Spleen (tissue), 13 donors: ENCODE measurements at places on chromosomes 5 and 9.

- DNase-seq, result no peak
These were observed 350.5 kb upstream of the DAB2 start for GRCh38 chr5:39775086-39775796.

DNA sequence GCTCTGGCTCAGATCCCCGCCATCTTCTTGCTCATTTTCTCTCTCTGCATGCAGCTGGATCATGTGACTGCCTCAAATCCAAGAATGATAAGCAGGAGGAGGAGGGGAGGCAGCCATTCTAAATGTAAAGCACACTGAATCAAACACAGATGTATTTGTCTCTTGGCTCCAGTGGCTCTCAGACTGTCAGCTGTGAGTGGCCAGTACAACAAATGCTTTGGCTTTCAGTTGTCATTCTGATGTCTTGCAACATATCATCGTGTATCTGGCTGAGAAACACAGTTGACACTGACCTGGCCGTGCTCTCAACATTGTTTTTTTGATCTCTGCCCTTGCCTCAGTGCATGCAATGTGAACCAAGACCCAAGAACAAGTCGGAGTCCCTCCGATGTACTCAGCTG lies 233.1 kb downstream of the ADAMTSL1 start:
- DNase-seq, result no peak

GRCh38 chr9:93520523-93520922 lies 55.9 kb upstream of the PHF2 start:
- no peak for DNase-seq

- no peak for DNase-seq
These were observed 159.2 kb upstream of the CCDC152 start for GRCh38 chr5:42597318-42597937.

- no peak for DNase-seq
These were observed 20.7 kb downstream of the SPRY4 start for GRCh38 chr5:142304013-142304701.

DNA sequence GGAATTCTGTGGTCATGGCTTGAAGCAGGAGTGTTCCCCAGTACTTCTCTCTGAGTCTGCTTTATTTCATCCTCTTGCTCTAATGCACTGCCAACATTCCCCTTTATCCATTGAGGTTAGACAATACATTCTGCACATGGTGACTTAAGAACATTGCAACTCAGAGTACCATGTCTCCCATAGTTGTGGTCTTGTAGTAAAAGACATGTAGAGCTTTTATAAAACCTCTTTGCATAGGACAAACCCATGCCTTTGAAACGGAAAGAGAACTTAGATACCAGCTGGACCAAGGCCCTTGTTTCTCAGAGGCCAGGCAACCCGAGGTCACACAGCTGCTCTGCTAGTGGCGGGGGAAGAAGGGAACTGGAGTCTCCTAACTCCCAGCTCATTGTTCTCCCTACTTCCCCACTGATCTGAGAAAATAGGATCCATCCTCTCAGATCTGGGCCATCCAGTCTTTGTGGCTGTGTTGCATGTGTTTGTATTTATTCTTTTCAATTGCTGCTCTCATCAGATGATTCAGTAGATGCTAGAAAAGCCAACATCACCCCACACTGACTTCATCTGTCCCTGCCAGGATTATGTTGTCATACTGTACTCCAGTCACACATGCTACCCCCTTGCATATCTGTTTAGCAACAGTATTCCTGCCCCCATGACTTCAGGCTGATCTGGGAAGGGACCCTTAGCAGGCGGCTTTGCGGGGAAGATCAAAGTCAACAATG lies 236.9 kb downstream of the SAXO1 start:
- no peak for DNase-seq

DNA sequence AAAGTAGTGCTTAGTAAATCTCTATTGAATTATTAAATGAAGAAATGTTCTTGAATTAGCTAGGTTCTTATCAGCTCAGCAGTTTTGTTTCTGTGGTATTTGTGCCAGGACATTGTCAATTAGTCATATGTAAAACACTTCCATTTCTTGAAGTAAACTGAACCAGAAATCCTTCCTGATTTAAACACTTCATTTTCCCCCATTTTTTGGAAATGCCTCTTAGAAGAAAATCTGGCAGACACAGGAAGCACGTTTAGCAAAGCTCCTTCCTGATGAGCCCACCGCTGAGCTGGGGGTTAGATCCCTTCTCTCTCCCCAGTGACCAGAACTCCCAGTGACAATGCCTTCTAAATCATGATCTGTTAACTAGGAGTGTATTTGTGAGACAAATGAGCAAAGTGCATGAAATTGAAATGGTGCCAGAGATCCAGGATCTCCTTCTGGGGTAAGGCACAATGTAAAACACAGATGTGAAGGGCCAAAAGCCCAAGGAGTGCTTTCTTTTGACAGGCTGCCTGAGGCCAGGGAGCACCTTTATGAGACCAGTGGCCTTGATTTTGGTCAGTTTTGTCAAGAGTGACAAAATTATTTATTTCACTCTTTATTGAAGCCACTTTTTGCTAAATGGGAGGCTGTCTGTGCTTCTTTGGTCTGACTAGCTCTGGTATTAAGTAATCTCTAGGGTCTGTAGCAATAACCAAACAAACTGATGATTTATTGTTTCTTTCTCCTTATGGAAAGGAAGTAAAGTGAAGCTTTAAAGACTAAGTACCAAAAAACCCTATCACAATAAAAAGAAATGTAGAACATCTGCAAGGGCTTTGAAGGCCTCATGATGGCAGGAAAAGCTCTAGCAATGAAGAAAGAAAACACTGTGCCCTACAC lies 25.5 kb upstream of the RUSC2 start:
- DNase-seq, result no peak

DNA sequence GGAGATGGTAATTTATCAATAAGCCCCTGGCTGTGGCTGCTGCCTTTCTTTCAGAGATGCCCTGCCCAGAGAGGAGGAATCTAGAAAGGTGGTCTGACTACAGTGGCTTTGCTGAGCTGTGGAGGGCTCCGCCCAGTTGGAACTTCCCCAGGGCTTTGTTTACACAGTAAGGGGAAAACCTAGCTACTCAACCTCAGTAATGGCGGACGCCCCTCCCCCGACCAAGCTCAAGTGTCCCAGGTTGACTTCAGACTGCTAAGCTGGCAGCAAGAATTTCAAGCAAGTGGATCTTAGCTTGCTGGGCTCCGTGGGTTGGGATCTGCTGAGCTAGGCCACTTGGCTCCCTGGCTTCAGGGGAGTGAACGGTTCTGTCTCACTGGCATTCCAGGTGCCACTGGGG lies 865.4 kb upstream of the ACO1 start:
- peak; percentile 68 for DNase-seq

DNA sequence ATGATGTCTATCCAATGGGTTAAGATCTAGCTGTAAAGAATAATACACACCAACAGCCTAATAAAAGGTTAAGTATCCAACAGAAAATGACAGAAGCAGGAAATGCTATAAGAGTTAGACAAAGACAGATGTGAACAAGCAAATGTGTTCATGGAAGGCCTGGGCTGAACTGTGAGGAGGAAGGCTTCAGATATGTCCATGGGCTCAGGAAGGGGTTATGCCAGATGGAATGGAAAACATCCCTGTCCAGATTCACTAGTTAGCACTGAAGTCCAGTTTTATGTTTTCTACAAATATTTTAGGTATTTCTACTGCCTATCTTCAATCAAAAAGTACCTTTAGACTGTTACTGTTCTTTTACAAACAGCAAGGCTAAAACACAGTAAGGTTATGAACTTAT lies 27.1 kb downstream of the ERAP1 start:
- no peak for DNase-seq

DNA sequence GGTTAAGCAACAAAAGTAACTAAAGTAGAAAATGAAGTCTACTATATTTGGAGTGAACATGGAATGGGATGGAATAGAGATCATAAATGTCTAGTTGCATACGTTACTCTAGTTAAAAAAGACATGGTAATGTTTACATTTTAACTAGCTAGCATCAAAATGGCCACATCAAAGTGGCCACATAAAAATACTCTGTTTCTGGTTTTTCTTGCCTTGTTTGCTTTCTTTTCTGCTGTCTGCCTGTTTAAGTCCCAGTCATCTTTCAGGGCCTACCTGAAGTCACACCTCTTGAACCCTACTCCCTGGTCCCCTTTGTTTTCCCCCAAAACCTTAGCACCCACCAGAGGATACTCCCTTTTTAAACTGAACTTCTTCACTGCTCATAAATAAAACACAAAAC lies 6.4 kb upstream of the KIF2A start:
- no peak for DNase-seq

DNA sequence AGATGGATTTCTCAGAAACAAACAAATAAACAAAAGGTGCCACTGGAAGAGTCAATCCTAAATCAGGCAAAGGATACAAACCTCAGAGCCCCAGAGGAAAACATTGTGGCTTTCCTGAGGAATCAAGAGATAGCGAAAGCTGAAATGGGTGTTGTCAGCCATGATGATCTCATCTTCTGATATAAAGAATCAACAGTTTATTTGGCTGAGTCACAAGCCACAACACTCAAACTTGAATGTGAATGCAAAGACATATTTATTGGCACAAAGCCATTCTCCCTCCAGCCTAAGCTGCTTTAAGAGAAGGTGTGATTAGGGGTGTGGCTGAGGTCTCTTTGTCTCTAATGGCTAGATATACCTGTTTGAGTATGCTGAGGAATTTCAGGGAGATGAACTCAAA lies 73.3 kb upstream of the NREP start:
- no peak for DNase-seq

GRCh38 chr9:126401107-126401506 lies 74.5 kb downstream of the MVB12B start:
- no peak for DNase-seq

DNA sequence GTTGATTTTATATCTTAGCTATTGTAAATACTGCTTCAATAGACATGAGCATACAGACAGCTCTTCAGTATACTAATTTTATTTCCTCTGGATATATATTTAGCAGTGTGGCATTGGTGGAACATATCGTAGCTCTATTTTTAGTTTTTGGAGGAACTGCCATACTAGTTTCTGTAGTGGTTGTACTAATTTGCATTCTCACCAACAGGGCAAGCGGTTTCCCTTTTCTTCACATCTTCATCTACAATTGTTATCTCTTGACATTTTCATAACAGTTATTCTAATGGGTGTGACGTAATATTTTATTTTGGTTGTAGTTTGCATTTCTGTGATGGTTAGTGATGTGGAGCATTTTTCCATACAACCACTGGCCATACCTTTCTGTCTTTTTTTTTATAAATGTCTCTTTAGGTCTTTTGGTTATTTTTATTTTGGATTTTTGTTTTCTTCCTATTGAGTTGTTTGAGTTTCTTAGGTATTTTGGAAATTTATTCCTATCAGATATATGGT lies 32.5 kb downstream of the TAF11L14 start:
- DNase-seq, result no peak

DNA sequence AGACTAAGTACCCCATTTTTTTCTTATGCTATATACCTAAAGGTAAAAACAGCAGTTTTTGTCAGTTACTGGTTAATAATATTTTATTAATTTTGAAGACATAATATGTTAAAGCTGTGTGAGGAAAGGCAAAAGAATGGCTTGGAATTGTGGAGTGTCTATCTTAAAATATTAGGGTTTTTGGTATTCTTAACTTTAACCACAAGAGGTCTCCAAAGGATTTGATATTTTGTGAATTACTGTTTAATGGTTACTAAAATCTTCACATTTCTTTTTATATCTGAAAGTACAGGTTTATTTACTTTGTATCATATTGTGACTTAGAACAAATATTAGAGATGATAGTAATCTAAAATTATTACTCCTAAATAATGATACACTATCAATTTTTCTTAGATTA lies 32.0 kb upstream of the DHFR start:
- no peak for DNase-seq
